ENCODE measurements at places on chromosomes 16 and 17. TPM values are rescaled to one million over a fixed set of nuclear protein-coding genes. Genes with fewer than 3 reads are reported as not detected.

GRCh38 chr17:76685846-76686245 lies 24.9 kb downstream of the MXRA7 start:
- H3K27me3 ChIP-seq = no peaks in the 10 kb centered on the region
- H3K4me3 ChIP-seq = no peak overlapping the region
- H3K4me1 ChIP-seq = no peaks in the 10 kb centered on the region
- no peak for DNase-seq

GRCh38 chr17:77555121-77555591 lies 403.3 kb upstream of the TNRC6C start:
- H3K27me3 ChIP-seq = no peaks in the 10 kb centered on the region
- no peak overlapping the region for H3K27ac ChIP-seq
- DNase-seq = no peak
- no peak overlapping the region for H3K4me3 ChIP-seq
- H3K4me1 ChIP-seq = no peaks in the 10 kb centered on the region

DNA sequence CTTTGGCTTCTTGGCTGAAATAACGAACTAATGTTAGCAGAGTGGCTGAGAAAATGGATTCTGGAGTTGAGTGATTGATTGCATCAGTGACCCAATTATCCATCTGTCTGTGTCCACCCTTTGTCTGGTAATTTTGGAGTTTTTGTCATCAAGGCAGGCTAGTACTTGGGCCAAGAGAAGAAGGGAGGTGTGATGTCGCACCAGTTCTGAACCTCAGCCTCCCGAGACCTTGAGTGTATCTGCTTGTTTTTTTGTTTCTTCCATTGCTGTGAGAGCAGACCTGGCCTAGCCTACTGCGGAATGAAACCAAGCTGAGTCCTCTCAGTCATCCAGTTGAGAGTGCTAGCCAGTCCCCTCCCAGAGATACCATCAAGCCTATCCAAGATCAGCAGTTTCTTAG lies 4.5 kb downstream of the ABCA8 start:
- DNase-seq = no peak
- H3K27ac ChIP-seq = no peak overlapping the region
- no peaks in the 10 kb centered on the region for H3K4me1 ChIP-seq
- H3K4me3 ChIP-seq = no peak overlapping the region

- H3K4me3 ChIP-seq = peak overlapping the region; percentile 74
- H3K27ac ChIP-seq = peak overlapping the region; percentile 98
- H3K27me3 ChIP-seq = no peaks in the 10 kb centered on the region
- H3K36me3 ChIP-seq = peaks cover 10% of the 10 kb centered on the region
- peaks cover 59% of the 10 kb centered on the region for H3K4me1 ChIP-seq
- DNase-seq = peak; percentile 89
Observed at GRCh38 chr17:4710693-4711634, 532 bp downstream of the ARRB2 start.

DNA sequence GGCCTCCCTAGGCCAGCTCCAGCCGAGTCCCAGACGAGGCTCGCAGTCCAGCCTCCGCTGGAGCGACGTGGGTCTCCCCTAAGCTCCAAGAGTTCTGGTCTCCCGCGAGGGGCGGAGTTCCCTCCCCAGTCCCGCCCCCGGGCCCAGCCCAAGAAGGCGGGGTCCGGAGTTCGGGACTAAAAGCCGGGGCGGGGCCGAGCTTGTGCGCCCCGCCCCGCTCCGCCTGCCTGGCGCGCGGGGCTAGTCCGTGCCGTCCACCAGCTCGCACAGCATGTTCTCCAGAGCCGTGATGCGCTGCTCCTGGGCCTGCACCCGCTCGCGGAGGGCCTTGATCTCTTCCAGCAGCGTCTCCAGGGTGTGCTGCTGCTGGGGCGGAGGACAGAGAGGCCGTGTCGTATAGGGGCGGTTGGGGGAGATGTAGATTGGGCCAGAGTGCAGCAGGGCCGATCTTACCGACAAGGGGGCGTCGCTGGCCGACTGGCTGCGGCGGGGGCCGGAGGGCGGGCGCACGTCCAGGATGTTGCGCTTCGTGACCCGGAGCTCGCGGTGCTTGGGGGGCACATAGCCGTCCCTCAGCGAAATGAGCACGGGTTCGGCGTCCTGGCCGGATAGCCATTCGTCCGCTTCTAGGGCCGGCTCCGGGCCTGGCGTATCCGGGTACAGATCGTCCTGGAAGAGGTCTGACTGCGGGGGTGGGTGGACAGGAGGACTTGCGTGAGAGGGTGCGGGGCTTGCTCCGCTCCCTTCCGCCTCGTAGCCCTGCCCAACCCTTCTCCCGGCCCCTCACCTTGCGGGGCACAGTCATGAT lies 7.0 kb downstream of the CORO6 start:
- peaks cover 69% of the 10 kb centered on the region for H3K27me3 ChIP-seq
- H3K4me3 ChIP-seq = peak overlapping the region; percentile 36
- no peaks in the 10 kb centered on the region for H3K36me3 ChIP-seq
- peaks cover 53% of the 10 kb centered on the region for H3K4me1 ChIP-seq
- peak; percentile 74 for DNase-seq
- no peak overlapping the region for H3K27ac ChIP-seq

DNA sequence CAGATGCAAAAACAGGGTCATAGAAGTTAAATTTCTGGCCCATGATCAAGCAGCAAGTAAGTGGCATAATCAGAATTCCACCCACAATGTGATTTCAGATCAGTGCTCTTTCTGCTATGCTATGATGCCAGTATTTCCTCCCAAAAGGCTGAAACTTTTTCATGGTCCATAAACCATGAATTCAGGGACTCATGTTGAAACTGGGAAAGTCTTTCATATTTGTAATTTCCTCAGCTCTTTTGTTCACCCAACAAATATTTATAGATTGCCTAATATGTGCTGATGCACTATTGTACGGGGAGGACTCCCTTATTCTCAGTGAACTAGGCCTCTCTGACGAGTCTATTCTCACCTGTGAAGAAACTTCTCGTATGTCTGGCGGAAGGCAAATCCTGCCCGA lies 156.3 kb downstream of the MYO1D start:
- no peak for DNase-seq
- H3K36me3 ChIP-seq = no peaks in the 10 kb centered on the region
- no peak overlapping the region for H3K4me3 ChIP-seq
- H3K27me3 ChIP-seq = no peaks in the 10 kb centered on the region

GRCh38 chr16:3938843-3939624 lies 58.5 kb upstream of the CREBBP start:
- no peaks in the 10 kb centered on the region for H3K36me3 ChIP-seq
- peaks cover 8% of the 10 kb centered on the region for H3K4me1 ChIP-seq
- no peaks in the 10 kb centered on the region for H3K27me3 ChIP-seq
- no peak overlapping the region for H3K27ac ChIP-seq

GRCh38 chr17:81254955-81255717 lies 16.0 kb downstream of the NDUFAF8 start:
- H3K36me3 ChIP-seq = peaks cover 71% of the 10 kb centered on the region
- peak; percentile 63 for DNase-seq
- H3K4me1 ChIP-seq = peaks cover 22% of the 10 kb centered on the region

GRCh38 chr16:65041667-65042066 lies 80.2 kb downstream of the CDH11 start:
- H3K36me3 ChIP-seq = no peaks in the 10 kb centered on the region
- H3K4me3 ChIP-seq = no peak overlapping the region
- H3K4me1 ChIP-seq = no peaks in the 10 kb centered on the region
- H3K27me3 ChIP-seq = no peaks in the 10 kb centered on the region
- H3K27ac ChIP-seq = no peak overlapping the region
- no peak for DNase-seq

GRCh38 chr17:29591146-29591736 lies 1.7 kb upstream of the ANKRD13B start:
- no peak overlapping the region for H3K27ac ChIP-seq
- peak overlapping the region; percentile 23 for H3K4me3 ChIP-seq
- peaks cover 70% of the 10 kb centered on the region for H3K4me1 ChIP-seq
- no peaks in the 10 kb centered on the region for H3K36me3 ChIP-seq
- DNase-seq = no peak
- H3K27me3 ChIP-seq = peaks cover 29% of the 10 kb centered on the region

- H3K4me1 ChIP-seq = peaks cover 14% of the 10 kb centered on the region
- H3K36me3 ChIP-seq = peaks cover 5% of the 10 kb centered on the region
- no peaks in the 10 kb centered on the region for H3K27me3 ChIP-seq
- DNase-seq = peak; percentile 12
- H3K27ac ChIP-seq = peak overlapping the region; percentile 87
Observed at GRCh38 chr17:59105852-59106462, 723 bp downstream of the TRIM37 start.

GRCh38 chr16:46787909-46788308 lies 39.8 kb upstream of the MYLK3 start:
- no peak overlapping the region for H3K4me3 ChIP-seq
- no peaks in the 10 kb centered on the region for H3K36me3 ChIP-seq
- H3K4me1 ChIP-seq = peaks cover 35% of the 10 kb centered on the region
- peak overlapping the region; percentile 69 for H3K27ac ChIP-seq
- peak; percentile 72 for DNase-seq
- no peaks in the 10 kb centered on the region for H3K27me3 ChIP-seq

- peaks cover 36% of the 10 kb centered on the region for H3K36me3 ChIP-seq
- peaks cover 9% of the 10 kb centered on the region for H3K4me1 ChIP-seq
- no peak for DNase-seq
- H3K27me3 ChIP-seq = no peaks in the 10 kb centered on the region
Observed at GRCh38 chr17:32185875-32186274, 43.6 kb downstream of the RHOT1 start.

- H3K4me1 ChIP-seq = no peaks in the 10 kb centered on the region
- no peak overlapping the region for H3K27ac ChIP-seq
- H3K36me3 ChIP-seq = no peaks in the 10 kb centered on the region
- no peaks in the 10 kb centered on the region for H3K27me3 ChIP-seq
- DNase-seq = no peak
Observed at GRCh38 chr16:58211846-58212245, 13.9 kb upstream of the CSNK2A2 start.

DNA sequence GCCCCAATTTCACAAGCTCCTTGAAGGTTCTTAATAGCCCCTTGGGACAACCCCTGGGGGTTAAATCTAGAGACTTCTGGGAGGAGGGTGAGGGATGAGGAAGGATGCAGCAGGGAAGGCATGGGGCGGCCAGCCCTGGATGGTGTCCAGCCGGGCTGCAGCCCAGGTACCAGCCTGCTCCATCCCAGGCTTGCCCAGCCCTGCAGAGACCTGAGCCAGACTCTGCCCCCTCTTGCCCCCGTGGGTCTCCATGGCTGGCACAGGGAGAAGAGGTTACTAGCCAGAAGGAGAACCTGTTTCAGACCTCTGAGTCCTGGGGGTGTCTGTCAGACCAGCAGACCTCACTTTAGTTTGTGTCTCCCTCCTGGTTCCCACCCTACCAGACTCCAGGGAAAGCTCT lies 8.5 kb downstream of the NHERF1 start:
- peaks cover 50% of the 10 kb centered on the region for H3K4me1 ChIP-seq
- no peak for DNase-seq
- H3K27me3 ChIP-seq = no peaks in the 10 kb centered on the region

- H3K4me3 ChIP-seq = no peak overlapping the region
- no peaks in the 10 kb centered on the region for H3K27me3 ChIP-seq
- peaks cover 10% of the 10 kb centered on the region for H3K36me3 ChIP-seq
Observed at GRCh38 chr16:84739349-84740124, 39.7 kb downstream of the USP10 start.

DNA sequence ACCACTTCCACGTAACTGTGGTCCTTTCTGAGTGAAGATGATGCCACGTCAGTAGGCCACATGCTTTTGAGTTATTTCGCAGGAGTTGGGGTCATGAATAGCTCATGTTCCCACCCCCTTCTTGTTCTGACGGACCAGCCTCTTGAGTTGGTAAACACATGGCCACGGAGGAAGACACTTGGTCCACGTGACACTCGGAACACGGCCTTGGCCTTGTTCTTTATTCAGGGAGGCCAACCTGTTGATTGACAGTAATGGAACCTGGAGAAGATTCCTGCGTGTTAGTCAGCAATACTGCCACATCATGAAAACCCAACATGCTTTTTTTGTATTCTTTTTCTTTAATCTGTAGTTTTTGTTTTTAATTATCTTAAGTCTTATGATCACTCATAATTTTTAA lies 56.3 kb downstream of the SEC14L1 start:
- DNase-seq = no peak
- no peak overlapping the region for H3K27ac ChIP-seq
- no peaks in the 10 kb centered on the region for H3K4me1 ChIP-seq
- H3K36me3 ChIP-seq = peaks cover 92% of the 10 kb centered on the region
- H3K27me3 ChIP-seq = no peaks in the 10 kb centered on the region

- DNase-seq = no peak
- no peaks in the 10 kb centered on the region for H3K27me3 ChIP-seq
- peaks cover 52% of the 10 kb centered on the region for H3K36me3 ChIP-seq
- H3K4me1 ChIP-seq = peaks cover 2% of the 10 kb centered on the region
Observed at GRCh38 chr16:28990375-28991040, 5.7 kb downstream of the LAT start.

- no peaks in the 10 kb centered on the region for H3K27me3 ChIP-seq
- no peak overlapping the region for H3K4me3 ChIP-seq
- no peak for DNase-seq
- H3K27ac ChIP-seq = no peak overlapping the region
- peaks cover 43% of the 10 kb centered on the region for H3K36me3 ChIP-seq
- peaks cover 18% of the 10 kb centered on the region for H3K4me1 ChIP-seq
Observed at GRCh38 chr16:16059895-16060590, 110.6 kb downstream of the ABCC1 start.

GRCh38 chr17:57666946-57667345 lies 78.2 kb downstream of the CCDC182 start:
- H3K27ac ChIP-seq = no peak overlapping the region
- peaks cover 19% of the 10 kb centered on the region for H3K4me1 ChIP-seq
- no peaks in the 10 kb centered on the region for H3K27me3 ChIP-seq
- H3K4me3 ChIP-seq = no peak overlapping the region
- DNase-seq = no peak
- H3K36me3 ChIP-seq = no peaks in the 10 kb centered on the region

- DNase-seq = no peak
- H3K4me3 ChIP-seq = peak overlapping the region; percentile 43
- no peaks in the 10 kb centered on the region for H3K27me3 ChIP-seq
- peaks cover 25% of the 10 kb centered on the region for H3K36me3 ChIP-seq
Observed at GRCh38 chr17:82096709-82097183, 1.3 kb downstream of the FASN start.

- no peak overlapping the region for H3K4me3 ChIP-seq
- H3K4me1 ChIP-seq = no peaks in the 10 kb centered on the region
- no peak for DNase-seq
Observed at GRCh38 chr17:58818654-58819053, 63.0 kb downstream of the PPM1E start.

DNA sequence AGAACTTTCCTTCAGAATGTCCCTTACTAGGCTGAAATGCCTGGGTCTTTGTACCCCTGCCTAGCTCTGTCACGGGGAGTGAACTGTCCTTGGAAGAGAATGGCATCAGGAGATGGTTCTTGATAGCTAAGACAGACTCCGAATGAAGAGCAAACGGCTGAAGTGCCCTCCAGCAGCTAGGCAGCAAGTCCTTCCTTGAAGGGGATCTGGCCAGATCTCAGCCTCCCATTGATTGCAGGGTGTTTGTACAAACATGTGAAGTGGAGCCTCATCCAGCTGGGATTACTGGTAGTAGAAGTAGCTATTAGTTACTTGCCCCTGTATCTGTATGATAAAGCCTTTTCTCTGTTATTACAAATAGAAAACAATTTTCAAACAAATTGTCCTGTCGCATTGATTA lies 30.9 kb downstream of the LRRC36 start:
- no peaks in the 10 kb centered on the region for H3K4me1 ChIP-seq
- H3K36me3 ChIP-seq = no peaks in the 10 kb centered on the region
- H3K27ac ChIP-seq = no peak overlapping the region
- DNase-seq = no peak
- H3K27me3 ChIP-seq = no peaks in the 10 kb centered on the region

ABI3 gene
- polyA plus RNA-seq = 90.6 TPM

KRT12 gene
- polyA plus RNA-seq = not detected

MPV17L gene
- polyA plus RNA-seq = not detected

WSCD1 gene
- polyA plus RNA-seq = not detected

CCDC200 gene
- not detected for polyA plus RNA-seq

DNAH3 gene
- polyA plus RNA-seq = not detected

HBQ1 gene
- not detected for polyA plus RNA-seq

PYY gene
- not detected for polyA plus RNA-seq

TLCD3B gene
- polyA plus RNA-seq = not detected

GRAPL gene
- not detected for polyA plus RNA-seq

CCL14 gene
- polyA plus RNA-seq = not detected
